ENCODE measurements at places on chromosomes 2 and 18.

DNA sequence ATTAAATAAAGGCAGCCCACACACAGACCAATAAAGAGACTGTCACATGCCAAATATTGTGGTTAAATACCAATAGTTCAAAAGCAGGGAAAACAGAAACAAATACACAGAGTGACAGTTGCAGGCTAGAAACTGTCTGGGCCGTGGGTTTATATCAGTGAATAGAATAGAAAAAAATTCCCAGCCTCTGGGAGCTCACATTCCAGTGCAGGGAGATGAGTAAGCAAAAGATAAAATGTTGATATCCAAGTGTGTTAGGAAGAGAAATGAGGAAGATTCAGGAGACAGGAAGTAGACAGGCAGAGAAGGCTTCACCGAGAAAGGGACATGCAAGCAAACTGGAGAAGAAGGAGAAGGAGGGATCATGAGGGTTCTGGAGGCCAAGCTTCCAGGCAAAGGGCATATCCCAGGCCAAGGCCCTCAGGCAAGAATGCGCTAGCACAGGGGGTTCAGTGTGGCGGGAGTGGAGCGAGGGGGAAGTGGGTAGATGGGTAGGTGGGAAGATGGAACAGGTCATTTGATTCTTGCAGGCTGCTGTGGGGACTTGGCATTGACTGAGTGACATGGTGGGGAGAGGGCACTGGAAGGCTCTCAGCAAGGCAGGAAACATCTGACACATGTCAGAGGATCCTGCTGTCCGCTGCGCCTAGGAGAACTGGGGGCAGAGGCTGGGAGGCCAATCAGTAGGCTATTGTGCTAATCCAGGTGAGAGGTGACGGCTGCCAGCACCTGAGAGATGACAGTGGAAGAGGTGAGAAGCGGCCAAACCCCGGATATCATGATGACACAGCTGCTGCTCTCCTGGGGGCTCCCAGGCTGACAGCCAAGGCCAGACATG lies 89.2 kb downstream of the ZBTB7C start:
- DNase-seq = no peak

DNA sequence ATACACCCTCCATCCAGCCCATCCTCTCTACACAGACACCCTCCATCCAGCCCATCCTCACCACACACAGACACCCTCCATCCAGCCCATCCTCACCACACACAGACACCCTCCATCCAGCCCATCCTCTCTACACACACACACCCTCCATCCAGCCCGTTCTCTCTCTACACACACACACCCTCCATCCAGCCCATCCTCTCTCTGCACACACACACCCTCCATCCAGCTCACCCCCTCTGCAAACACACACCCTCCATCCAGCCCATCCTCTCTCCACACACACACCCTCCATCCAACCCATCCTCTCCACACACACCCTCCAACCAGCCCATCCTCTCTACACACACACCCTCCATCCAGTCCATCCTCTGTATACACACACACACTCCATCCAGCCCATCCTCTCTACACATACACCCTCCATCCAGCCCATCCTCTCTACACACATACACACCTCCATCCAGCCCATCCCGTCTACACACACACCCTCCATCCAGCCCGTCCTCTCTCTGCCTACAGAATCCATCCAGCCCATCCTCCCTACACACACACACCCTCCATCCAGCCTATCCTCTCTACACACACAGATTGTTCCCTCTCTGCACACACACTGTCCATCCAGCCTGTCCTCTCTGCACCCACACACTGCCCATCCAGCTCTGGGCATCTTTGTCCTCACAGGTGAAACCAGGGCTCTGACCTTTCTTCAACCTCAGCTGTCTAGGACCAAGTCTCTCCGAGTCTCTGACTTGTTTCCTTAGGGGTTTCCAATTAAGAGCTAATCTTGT lies 81.2 kb downstream of the EIPR1 start:
- no peak for DNase-seq

DNA sequence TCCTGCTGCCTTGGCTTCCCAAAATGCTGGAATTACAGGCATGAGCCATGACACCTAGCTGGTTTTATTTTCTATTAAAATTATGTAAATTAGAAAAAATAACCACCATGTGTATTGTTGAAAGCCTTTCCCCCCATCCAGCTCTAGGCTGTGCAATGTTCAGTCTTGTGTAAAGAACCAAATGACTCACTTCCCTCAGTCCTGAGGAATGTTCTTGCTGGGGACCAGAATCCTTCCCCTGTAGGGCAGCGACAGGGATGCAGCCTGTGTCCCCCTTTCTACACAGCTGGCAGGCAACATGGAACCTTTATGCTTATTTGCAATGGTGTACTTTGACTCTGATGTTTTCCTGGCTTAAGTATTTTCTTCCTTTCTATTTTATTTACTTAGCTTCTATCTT lies 29.4 kb downstream of the AOX1 start:
- DNase-seq = no peak

GRCh38 chr2:40592218-40592617 lies 140.3 kb upstream of the SLC8A1 start:
- no peak for DNase-seq

- DNase-seq = no peak
These were observed 30.2 kb upstream of the TRIM43B start for GRCh38 chr2:95514718-95515117.

DNA sequence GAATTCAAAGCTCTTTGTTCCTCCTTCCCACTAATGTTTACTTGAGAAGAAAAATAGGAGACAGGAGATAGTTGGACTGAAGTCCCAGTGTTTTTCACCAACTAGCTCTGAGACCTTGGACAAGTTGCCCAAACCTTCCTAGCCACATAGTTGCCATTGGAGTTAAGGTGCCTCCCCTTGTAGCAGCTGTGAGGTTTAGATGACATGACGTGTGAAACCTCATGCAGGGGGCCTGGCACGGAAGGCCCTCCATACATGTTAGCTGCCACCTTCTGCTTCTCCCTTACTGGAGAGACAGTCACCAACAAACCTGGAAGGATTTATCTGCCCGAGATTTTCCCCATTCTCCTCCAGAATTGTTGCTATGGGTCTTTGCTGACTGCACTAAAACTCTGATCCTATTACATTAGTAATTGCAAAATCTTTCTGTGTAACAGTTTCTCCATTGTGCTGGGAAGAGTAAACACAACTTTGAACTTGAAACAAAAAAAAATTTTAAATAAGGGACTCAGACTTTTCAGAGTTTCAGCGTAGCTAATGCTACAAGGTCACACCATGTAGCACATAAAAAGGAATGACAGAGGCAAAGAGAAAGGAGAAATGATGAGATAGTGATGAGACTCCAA lies 23.8 kb upstream of the CABYR start:
- no peak for DNase-seq

- no peak for DNase-seq
These were observed 298.3 kb downstream of the KCNS3 start for GRCh38 chr2:18176679-18177215.

GRCh38 chr2:45808294-45808800 lies 156.9 kb downstream of the PRKCE start:
- no peak for DNase-seq

DNA sequence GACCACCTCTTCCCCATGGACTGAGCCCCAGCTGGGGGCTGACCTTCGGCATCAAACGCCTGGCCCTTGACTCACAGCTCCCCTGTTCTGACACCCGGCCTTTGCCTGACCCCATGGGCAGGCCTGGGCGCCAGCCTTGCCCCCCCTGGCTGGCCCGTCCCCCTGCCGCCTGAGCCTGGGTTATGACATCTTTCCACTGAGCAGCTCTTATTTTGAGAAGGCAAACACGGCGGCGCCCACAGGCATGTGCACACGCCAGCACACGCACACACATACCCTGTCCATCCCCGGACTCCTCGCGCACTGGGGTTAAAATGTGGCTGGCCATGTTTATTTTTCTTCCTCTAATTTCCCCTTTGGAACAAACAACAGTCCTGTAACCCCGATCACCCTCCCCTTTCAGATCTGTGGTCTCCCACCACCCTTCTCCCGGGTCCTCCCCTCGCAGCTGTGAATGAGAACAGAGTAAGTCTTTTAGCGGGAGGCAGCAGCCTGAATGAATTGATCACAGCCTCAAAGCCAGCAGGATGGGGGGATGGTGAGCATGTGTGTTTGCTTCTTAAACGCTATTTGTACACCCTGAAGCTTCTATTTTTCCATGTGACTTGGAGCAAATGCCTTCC lies 11.8 kb upstream of the ATOH8 start:
- DNase-seq = no peak

GRCh38 chr2:224401641-224402342 lies at the start of gene FAM124B:
FAM124B (minus strand) TSS chr2:224402107; CDS start chr2:224401768, 339 bp downstream.
- DNase-seq = peak; percentile 8

- no peak for DNase-seq
These were observed 293.5 kb downstream of the ARHGAP15 start for GRCh38 chr2:143422681-143423080.

DNA sequence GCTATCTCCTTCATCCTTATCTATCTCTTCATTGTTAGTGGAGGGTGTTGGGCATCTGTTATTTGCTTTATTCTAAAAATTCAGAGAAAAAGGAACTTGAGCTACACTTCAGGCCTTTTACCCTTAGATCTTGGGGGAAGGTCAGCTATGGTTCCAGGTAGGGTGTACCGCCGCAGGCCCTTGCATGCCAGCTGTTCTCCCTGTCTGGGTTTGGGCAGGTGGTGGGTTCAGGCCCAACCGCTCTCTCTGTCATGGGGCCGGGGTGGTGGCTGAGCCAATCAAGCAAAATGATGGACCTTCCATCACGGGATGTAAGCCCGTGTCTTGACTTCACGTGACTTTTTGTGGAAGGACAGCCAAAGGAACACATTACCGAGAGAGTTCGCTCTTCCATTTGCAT lies 231.1 kb downstream of the LDLRAD4 start:
- no peak for DNase-seq

GRCh38 chr18:43542016-43542415 lies 264.7 kb upstream of the SYT4 start:
- no peak for DNase-seq

DNA sequence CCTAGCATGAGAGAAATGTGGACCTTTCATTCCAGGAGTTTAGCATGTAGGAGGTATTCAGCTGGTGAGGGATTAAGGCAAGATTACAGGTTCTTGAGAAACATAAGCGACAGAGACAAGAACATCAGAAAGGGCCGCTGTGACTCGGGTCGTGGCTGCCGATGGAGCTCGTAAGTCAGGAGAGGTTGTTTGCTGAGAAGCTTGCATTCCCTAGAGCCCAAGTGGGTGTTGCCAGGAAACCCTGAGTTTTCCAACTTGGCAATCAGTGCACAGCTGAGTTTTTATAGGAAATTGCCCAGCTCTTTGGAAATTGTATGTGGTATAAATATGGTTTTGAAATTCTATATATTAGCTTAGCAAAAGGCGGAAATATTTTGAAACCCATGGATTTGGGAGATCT lies 46.4 kb upstream of the CYP1B1 start:
- no peak for DNase-seq

DNA sequence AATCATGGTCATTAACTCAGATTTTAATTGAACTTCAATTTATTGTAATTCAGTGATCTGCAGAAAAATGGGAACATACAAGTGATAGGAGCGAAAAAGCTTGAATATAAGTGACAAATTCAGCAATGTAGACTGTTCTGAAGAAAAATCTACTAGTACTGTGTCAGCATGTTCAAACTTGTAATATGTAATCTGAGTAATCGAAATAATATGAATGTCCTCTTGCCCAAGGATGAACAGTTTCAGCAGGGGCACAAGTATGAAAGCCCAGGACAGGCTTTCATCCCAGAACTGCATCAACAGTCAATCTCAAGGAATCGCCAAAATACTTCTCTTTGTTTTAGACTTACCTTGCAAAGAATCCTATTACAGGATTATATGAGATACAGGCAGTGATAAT lies 1110.5 kb downstream of the LRP1B start:
- DNase-seq = no peak

DNA sequence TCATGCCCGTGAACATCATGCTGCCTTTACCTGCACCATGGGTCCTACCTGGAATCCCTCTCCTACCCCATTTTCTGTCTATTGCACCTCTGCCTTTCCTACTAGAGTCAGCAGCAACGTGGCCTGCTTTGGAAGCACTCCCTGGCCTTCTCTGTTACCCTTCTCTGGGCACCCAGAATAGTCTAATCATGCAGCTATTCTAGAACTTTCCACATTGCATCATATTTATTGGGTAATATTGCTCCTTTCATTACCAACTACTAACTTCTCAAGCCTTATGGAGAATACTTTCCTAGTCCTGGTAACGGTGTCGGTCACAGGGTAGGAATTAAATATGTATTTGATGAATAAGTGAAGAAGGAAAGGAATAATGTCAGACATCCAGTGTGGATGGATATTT lies 33.3 kb upstream of the CREG2 start:
- no peak for DNase-seq

- no peak for DNase-seq
These were observed 3.5 kb upstream of the FAM124B start for GRCh38 chr2:224405412-224405811.

DNA sequence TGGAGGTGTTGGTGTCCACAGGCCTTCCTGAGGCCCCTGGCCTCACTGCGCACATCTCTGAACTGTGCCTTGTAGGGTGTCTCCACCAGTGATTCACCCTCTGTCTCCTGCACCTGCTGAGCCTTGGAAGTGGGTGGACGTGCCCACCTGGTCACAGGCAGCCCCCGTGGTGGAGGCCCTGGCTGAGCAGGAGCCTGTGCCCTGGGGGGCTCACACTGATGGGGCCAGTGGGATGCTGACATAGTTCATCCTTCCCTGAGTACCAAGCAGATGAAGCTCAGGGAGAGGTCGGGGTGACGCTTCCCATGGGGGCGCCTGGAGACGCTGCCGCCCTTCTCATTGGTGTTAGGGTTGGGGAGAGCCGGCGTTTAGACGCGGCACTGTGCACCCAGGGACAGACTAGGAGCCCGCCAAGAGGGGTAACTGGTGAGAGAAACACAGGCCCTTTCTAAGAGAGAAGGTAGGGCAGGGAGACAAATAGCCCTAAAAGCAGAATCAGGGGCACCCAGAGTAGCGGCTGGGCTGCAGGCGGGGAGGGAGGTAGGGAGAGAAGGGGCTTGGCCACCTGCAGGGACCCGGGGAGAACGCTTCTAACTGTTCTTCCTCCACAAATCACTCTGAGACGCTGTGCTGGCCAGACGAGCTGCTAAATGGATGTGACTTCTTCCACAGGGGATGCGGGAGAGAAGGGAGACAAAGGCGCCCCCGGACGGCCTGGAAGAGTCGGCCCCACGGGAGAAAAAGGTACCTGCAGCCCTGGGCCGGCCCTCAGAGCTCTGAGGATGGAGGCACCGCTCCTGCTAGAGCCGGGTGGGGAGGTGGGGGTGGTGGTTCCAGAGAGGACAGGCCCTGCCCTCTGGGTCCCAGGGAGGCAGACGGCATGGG lies 18.0 kb downstream of the COLEC11 start:
- DNase-seq = no peak

Measured in stimulated activated CD4-positive, alpha-beta T cell treated with anti-CD3 and anti-CD28 coated beads, Interleukin-12 subunit alpha, Interleukin-12 subunit beta, amount 100 ng/mL, for 48 hours (primary cell).